ENCODE measurements at places on chromosomes 2 and 18. TPM values are rescaled to one million over a fixed set of nuclear protein-coding genes. Genes with fewer than 3 reads are reported as not detected.

Gene DAW1
- total RNA-seq: not detected

Gene ASPRV1
- 0.83 TPM for total RNA-seq

Gene PLGLB2
- 1.2 TPM for total RNA-seq

Gene HOXD13
- total RNA-seq: not detected

Gene PLCD4
- 0.70 TPM for total RNA-seq

Gene SH3RF3
- 8.8 TPM for total RNA-seq

Gene SCN3A
- total RNA-seq: 1.0 TPM

Gene DSEL
- total RNA-seq: 6.8 TPM

Gene DSG1
- 4.2 TPM for total RNA-seq

Gene POTEC
- total RNA-seq: not detected
